ENCODE measurements at places on chromosomes 4 and X. TPM values are rescaled to one million over a fixed set of nuclear protein-coding genes. Genes with fewer than 3 reads are reported as not detected.

Gene FIP1L1
- total RNA-seq = 82.3 TPM

Gene ANKRD37
- total RNA-seq = 14.1 TPM

DNA sequence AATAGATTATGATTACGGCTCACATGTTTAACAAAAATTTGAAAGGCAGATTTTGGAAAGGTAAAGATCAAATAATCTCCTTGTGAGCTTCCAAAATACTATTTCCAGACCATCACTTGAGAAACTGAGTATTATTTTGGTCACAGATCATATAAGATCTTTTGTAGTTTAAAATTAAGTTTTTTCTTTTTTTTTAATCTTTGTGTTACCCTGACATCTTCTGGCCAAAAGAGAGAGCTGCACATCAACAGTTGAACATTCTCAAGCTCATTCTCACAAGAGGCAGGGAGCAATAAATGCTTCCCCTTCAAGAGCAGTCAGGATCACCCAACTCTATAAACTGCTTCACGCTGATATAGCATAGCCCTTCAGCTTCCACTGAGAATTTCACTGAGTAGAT is 15.9 kb downstream of the TMEM192 start:
- no peak for DNase-seq

GRCh38 chr4:78293348-78293747 is 236.2 kb downstream of the FRAS1 start:
- DNase-seq = no peak

- DNase-seq = no peak
Measured at GRCh38 chr4:102604222-102604940, 103.2 kb downstream of the NFKB1 start.

- no peak for DNase-seq
Measured at GRCh38 chr4:84870398-84871163, 95.9 kb downstream of the WDFY3 start.

All from activated naive CD8-positive, alpha-beta T cell treated with anti-CD3 and anti-CD28 coated beads for 36 hours (primary cell).